CD4-positive, CD25-positive, alpha-beta regulatory T cell (primary cell): ENCODE measurements at places on chromosomes 5 and 9. TPM values are rescaled to one million over a fixed set of nuclear protein-coding genes. Genes with fewer than 3 reads are reported as not detected.

Gene AK3
- total RNA-seq, result 21.7 TPM

GRCh38 chr9:124831642-124832364, 21.5 kb upstream of the WDR38 start:
- DNase-seq, result no peak

DNA sequence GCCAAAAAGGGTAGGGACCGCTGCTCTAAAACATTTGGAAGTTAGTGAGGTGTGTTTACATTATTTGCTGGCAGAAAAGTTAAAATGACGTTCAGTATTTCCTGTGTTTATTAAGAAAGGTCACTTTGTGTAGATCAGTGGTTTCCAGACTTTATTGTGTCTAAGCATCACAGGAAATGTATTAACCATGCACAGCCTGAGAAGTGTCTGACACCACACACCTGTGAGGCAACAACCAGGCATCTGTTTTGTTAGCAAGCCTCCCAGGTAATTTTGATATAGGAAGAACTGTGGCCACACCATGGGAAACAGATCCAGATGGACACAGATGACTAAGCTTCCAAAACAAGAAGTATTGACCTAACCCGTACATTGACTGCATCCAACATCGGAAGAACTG, 12.0 kb downstream of the TTC1 start:
- peak; percentile 23 for DNase-seq

- DNase-seq, result no peak
Measured at GRCh38 chr5:9502050-9502834, 43.6 kb downstream of the SEMA5A start.

GRCh38 chr5:148186248-148187003, 16.4 kb upstream of the SPINK6 start:
- DNase-seq, result peak; percentile 7

DNA sequence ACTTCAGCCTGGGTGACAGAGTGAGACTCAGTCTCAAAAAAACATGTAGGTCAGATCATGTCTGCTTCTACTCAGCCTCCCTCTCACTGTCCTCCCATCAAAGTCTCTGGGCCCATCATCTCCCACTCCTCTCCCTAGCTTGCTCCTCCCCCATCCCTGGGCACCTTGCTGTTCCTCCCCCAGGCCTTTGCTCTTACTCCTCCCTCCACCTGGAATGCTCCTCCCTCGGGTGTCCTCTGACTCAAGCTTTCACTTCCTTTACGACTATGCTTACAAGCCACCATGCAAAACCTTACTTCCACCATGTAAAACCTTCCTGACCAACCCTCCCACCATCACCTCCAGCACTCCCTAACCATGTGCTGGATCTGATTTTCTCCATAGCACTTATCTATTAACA, 51.5 kb downstream of the MTMR12 start:
- peak; percentile 24 for DNase-seq

DNA sequence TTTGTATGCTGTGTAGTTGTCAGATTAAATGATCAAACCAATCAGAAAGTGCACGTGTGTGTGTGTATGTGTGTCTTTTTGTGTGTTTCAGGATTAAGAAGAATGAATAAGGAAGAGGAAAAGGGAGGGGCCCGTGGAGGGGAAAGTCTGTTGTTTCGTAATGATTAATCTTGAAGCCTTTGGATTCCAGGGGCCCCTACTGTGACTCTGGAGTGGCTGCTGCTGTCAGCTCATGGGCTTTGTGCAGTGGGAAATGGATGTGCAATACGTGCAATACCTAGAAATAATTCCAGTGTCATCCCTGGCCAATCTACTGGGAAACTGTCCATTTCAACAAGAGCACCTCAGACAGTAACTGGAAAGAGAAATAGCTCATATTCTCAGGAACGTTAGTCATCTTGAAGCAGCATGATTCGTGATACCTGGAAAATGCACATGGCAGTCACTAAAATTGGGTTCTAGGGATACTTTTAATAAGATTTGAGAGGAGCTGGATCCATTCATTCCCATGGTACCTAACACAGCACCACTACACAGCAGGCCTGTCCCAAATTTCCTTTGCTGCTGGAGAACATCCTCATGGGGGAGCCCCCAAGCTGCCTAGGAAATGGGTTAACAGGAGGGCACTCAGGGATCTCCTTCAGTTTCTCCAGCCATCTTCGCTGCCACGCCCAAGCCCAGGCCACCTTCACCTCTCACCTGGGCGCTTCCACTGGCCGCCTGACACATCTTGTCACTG, 186.3 kb downstream of the NR3C1 start:
- no peak for DNase-seq

DNA sequence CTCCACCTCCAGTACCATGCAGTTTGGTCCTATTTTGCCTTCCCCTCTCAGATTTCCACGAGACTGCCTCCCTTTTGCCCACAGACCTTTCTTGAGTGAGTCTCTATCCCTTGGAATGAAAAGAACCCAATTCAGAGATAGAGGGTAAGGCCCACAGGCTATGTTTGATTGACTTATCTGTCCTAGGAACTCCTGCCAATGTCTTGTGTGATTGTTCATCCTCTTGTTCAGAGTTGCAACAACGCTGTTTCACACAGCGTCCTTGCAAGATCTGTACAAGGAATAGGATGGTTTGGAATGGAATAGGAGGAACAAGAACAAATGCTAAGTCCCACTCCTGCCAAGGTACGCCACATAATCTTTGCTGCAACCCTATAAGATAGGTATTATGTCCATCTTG, 142.2 kb upstream of the ABCA1 start:
- no peak for DNase-seq

GRCh38 chr5:6833406-6833805, 120.2 kb downstream of the TENT4A start:
- no peak for DNase-seq
